ENCODE measurements at places on chromosomes 4 and X.

DNA sequence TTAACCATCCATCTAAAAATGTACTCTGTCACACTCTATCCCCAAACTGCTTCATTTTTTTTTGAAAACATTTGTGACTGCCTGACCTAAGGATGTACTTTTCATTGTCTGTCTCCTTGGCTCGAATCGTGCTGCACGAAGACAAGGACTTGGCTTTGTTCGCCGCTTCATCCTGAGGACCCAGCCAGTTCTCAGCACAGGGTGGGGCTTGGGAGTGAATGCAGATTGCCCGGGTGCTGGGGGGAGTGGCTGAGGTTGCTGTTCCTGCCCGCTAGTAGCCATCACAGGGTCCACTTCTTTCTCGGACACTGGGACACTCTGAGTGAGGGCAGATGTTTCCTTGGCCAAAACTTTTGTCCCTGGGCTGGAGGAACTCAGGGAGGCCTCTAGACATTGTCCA, 70.1 kb upstream of the CLCN4 start:
- DNase-seq: peak; percentile 52

DNA sequence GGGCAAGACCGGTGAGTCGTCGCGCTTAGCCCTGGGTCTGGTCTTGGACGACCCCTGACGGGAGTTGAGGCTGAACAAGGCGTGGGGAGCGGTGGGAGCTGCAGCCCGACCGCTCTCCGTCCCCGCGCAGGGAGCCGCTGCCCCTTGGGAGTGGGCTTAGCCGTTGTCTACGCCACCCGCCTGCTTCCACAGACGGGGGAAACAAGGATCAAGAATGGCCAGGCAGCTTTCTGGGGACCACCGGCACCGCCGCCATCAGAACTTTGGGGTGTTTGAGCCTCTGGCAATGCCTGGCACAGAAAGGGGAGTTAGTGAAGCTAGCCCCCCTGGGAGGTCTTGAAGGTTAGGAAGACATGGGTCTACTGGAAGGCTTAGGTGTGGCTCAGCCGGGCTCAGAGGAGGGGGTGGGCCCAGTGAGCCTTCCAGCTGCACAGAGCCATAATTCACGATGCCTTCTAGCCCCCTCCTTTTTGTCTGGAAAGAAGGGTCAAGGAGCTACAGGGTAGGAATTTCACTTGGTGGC, 583 bp downstream of the RASL11B start:
- no peak for DNase-seq

GRCh38 chr4:153905231-153905630, 116.3 kb upstream of the SFRP2 start:
- no peak for DNase-seq

GRCh38 chr4:1409079-1409478, 2.8 kb upstream of the NKX1-1 start:
- DNase-seq: no peak

DNA sequence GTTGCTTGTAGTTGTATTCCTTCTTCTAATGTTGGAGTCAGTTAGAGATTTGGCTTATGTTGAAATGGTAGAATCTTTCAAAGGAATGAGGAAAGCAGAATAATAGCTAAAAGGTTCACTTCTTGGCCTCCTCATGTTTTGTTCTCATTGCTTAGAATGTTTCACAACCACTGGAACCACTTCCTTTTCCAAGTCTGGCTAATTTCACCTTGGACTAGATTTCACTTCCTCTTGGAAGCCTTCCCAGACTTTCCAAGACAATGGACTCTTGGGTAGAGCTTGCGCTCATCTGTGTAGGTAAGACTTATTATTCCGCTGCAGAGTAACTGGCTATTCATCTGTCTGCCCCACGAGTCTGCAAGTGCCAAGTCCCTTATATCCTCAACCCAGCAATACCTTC, 8.3 kb downstream of the SPATA18 start:
- no peak for DNase-seq

- no peak for DNase-seq
Observed at GRCh38 chrX:129007631-129008030, 515.7 kb downstream of the SMARCA1 start.

GRCh38 chrX:53065104-53065503, 16.5 kb downstream of the GPR173 start:
- DNase-seq: no peak
